ENCODE measurements at places on chromosomes 2 and 18.

DNA sequence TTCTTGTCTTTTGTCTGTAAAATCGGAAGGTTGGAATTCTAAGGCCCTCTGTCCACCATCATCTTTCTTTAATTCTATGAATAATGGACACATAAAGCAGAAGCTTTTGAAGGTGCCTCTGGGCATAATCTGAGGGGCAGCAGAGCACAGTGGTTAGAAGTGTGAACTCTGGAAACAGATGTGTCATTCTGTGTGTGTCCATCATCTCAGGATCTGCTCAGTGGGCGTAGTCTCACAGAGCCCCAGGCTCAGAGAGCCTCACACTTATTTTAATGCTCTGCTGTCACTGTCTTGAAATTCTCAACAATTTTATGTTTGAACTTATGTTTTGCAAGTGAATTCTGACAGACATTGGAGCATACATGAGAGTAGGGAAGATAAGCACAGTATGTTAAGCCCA, 31.0 kb upstream of the CCDC93 start:
- peak; percentile 69 for ATAC-seq

DNA sequence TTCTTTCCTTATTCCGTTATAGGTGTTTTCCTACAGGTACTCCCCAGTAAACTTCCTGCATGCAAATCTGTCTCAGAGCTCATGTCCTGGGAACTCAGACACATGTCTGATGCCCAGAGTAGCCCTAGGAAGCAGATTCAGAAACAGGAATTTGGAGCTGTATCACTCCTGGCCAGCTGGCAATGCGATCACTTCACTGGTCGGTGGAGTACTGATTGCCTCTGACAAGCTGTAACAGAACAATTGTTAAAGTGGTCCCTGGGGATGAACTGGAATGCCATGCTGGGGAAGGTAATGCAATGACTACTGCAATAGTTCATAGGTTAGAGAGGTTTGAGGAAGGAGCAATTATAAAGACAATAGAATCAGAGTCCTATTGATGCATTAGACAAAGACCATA, 131.6 kb upstream of the DOCK10 start:
- no peak for ATAC-seq

- no peak for ATAC-seq
These were observed 149.2 kb downstream of the INSIG2 start for GRCh38 chr2:118237451-118237850.

DNA sequence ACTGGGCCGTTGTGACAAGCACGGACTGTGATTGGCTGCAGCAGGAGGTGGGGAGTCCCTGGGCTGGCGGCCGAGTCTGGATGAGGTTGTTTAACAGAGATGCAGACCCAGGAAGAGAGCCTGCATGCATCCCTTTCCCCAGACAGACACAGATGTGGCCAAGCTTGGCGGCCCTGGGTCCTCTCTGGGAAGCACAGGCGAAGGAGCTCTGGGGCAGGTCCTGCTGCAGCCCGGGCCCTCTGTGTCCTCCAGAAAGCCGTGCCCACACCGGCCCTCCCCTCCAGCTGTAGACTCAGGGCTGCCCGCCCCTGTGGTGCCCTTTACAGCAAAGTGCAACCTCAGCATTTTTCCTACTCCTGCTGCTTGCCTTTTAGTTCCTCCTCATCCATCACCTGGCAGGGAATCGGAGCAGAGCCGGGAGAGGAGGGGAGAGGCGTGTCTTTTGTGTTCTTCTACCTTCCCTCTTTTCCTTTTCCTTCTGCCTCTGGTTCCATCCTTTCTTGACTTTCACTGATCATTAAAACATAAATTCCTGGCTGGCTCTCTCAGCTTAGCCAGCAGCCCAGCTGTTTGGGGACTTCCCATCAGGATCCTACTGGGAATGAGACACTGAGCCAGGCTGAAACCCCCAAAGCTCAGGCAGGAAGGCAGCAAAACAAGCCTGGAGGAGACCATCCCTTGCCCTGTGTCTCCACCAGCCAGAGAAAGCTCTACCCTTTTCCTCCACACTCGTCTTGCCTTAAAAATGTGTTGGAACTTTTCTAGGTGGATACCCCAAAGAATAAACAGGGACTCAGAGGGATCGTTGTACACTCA, 75.0 kb downstream of the CTIF start:
- no peak for ATAC-seq

GRCh38 chr2:45132551-45132950, 123.3 kb upstream of the SIX2 start:
- no peak for ATAC-seq

DNA sequence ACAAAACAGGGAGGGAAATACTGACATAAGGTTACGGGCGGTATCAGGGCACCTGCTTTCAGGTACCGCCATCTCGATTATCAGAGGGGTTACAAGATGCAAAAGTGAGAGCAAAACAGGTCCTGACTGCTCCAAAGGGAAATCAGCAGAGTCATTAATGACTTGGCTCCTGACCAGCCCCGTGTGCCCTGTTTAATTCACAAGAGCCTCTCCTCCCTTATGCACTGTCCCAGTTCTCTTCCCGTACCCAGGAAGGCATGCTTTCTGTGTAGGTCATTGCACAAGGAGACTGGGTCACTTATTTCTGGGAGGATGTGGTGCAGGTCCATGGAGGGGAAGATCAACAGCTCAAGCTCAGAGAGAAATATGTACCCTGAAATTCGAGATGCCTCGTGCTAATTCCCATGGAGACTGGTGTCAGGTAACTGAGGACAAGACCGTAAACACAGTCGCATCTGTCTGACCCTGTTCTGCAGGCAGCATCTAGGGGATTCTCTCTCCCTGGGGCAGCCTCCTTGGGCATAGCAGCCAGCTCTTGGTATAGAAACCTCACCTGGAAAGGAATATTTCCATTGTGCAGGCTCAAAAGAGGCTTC, 79.9 kb downstream of the HNRNPLL start:
- ATAC-seq = no peak

DNA sequence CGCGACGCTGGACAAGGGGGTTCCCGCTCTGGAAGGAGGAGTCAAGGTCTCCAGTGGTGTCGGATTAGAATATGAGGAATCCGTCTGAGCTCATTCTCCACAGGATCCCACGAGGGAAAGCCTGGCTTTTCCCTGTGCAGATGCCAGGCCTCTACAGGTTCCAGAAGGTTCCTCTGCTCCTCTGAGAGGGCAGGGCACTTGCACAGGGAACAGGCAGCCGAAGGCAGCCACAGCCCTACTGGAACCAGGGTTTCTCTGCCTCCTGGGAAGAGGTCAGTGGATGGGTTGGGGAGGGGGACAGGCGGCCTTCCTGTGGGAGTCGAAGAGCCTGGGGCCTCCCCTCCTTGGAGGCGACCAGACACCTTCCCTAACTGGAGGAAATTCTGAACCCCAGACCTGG, 1.7 kb upstream of the AQP12A start:
- ATAC-seq = no peak

- no peak for ATAC-seq
These were observed 111.7 kb downstream of the CDH2 start for GRCh38 chr18:28065031-28065792.

GRCh38 chr2:10267551-10268465, 34.9 kb upstream of the HPCAL1 start:
- ATAC-seq = no peak

DNA sequence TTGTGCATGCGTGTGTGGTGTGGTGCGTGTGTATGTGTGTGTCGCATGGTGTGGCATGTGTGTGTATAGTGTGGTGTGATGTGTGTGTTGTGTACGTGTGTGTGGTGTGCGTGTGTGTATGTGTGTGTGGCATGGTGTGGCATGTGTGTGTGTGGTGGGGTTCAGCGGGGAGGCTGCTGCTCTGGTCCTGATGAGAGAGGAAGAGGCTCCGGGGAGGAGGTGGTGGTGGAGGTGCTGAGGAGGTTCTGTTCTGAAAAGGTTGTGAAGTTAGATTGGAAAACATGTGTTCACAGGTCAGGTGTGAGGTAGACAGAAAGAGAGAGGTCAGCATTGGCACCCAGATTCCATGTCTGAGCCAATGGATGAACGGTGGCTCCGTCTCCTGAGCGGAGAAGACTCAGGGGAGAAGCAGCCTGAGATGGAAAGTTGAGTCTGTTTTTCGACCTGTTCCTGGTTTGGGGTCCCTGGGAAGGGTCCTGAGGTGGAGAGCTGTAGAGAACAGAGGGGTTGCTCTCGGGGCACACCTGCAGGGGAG, 67.2 kb upstream of the HDAC4 start:
- no peak for ATAC-seq

DNA sequence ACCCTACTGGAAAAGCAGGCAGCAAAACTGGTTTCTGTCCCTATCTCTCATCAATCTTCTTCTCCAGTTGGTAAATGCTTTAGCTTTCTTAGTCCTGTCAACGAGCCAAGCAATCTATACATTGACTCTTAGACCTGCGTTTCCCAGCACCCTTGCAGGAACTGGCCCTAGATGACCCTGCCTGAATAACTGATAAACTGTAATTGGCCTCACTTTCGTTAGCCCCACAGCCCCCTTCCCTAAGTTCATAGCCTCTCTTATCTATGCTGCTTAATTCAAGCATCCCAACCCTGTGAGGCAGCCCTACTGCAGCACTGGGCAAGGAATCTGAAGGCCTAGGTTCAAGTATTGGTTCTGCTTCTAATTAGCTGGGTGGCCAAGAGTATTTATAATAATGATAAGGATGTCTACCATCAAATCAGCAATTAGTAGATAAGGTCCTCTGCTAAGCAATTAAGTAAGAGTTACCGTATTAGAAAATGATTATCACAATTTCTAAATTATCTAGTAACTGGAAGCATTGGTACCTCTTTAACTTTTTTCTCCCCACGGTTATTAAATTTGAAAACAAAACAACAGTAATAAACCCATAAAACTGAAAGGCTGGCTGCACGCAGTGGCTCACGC, 86.4 kb upstream of the RMDN2 start:
- ATAC-seq = no peak

DNA sequence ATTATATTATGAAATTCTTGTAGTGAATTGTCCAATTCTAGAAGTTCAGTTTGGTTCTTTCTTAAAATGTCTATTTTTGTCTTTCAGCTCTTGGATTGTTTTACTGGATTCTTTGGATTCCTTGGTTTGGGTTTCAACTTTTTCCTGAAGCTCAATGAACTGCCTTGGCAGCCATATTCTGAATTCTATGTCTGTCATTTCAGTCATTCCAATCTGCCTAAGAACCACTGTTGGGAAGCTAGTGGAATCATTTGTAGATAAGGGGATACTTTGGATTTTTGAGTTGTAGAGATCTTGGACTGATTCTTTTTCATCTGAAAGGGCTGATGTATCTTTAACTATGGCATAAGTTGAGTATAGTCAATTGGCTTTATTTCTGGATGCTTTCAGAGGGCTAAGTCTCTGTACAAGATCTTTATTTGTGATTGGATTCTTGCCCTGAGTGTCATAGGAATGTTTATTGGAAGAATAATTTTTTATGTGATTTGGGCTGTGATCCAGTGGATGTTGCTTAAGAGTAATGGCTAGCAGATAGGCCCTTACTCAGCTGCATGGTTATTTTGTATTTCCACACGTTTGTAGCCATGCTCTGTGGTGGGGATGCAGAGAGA, 42.3 kb downstream of the SERPINB7 start:
- ATAC-seq = no peak

- no peak for ATAC-seq
These were observed 590.3 kb upstream of the CHAC2 start for GRCh38 chr2:53177327-53177726.

DNA sequence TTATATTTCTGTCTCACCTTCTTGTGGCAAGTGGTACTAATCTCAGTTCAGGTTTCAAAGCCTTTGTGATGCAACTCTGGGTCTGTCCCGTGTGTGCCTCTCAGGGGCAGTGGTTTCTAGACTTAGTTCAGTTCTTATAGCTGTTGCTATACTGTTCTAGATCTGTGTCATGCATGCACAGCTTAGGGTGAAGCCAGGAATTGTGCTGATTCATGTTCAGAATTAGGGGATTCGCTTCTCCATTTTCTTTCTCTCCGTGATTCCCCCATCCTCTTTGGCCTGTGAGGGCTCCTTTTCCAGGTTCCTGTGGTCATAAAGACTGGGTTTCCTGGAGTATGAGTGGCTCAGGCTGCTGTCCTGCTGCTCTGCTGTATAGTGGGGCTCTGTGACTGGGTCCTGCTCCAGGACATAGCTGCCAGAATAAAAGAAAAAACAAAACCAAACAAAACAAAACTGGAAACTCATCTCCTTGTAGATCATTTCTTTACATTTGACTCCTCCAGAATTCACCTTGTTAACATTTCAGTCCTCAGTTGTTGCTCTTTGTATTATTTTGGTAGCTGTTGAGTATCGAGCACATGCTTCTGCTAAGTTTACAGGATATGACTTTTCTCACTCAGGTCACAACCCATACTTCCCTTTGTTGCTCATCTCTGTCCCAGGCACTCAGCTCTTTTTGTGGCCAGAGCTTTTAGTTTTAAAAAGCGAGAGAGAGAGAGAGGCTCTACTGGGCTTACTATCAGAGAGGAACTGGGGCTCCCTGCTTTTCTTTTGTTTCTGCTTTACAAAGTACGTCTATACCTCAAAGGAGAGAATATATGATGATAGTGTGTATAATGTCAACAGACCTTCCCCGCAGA, 34.2 kb downstream of the CERS6 start:
- peak; percentile 94 for ATAC-seq

DNA sequence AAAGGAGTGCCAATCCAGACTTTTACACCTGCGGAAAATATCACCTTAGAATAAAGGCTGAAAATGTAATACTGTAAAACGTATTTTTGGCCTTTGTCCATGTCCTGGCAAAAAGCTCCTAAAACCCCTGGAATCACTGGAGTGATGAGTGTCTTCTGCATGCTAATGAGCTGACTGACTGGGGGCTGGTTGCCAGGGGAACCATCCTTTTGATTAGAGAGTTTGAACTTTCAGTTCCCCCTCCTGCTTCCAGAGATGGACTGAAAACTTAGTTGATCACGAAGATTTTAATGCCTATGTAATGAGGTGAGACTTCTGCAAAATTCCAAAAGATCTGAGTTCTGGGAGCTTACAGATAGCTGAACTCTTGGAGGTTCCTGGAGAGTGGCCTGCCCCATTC, 20.5 kb downstream of the PUM2 start:
- no peak for ATAC-seq

DNA sequence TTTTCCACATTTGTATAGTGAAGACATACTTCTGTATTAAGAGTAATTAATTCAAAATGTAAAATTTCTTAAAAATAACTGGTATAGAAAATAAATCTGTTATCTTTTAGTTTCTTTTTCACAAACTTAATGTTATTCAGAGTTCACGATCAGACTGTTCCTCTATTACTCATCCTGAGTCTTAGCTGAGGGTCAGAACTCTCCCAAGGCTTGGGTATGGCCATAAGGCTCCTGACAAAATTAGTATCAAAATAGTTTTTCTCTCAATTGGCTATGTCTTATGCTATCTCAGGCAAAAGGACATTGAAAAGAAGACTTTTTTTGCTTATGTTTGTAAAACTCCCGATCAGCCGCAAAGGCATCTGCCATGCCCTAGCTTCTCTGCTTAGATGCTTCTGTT, 56.1 kb upstream of the NAB1 start:
- ATAC-seq = no peak

- no peak for ATAC-seq
These were observed 7.0 kb downstream of the NCKAP5 start for GRCh38 chr2:133561045-133561852.

DNA sequence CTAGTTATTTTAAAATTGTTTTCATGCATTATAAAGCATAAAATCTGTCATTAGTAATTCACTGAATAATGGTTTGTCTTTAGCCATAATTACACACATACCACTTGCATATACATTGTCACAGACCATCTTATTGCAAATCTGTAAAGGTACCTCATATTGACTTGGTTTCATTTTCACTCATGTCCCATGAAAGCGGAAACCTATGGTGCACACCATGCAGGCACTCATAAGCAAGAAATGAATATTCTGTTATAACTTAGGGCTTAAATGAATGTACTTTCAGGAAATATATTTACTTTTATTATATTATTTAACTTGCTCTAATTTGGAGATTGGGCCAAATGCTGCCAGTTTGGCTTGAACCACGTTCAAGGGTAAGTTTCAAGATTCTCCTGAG, 29.2 kb upstream of the STK17B start:
- peak; percentile 94 for ATAC-seq
